ENCODE measurements at places on chromosomes 7 and 10.
A peak's percentile ranks its signal among the peaks of the same experiment; 100 is the strongest.

GRCh38 chr10:71989661-71990454 lies 25.7 kb downstream of the CHST3 start:
- DNase-seq, result no peak

GRCh38 chr7:93958651-93959050 lies 37.1 kb downstream of the GNG11 start:
- DNase-seq, result no peak

DNA sequence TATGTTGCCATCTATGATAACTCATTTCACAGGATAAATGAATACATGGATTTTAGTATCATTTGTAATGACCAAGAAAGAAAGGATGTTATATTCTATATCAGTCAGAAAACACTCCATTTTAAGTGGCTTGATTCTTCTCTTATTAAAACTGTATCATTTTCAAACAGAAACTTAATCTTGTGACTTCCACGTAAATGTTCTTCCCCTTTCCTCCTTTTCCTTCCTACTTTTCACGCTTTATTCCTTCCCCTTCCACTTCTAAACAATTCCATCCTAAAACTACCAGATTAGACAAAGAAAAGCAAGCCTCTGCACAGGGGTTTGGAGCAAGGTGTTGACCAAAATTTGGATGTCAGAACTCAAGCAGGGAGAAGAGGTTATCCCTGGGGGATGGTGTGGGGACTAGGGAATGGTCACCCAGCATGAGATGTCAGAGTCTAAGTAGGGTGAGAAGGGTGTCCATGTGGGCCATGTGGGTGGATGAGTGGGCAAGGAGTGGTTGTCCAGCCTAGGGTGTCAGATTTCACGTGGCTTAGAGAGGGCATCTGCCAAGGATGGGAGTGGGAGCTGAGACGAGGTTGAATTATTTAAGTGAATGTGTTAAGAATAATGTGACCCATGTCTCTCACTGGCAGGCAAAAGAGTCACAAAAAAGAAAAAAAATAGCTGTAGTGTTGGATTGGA lies 5.0 kb upstream of the GSAP start:
- no peak for DNase-seq

DNA sequence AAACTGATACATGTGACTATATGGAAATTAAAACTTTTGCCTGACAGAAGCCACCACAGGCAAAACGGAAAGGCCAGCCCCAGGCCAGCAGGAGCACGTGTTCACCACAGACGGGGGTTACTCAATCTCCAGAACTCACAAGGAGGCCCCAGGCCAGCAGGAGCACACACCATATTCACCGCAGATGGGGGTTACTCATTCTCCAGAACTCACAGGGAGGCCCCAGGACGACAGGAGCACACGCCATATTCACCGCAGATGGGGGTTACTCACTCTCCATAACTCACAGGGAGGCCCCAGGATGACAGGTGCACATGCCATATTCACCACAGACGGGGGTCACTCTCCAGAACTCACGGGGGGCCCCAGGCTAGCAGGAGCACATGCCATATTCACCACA lies 61.5 kb downstream of the NKX6-2 start:
- no peak for DNase-seq

DNA sequence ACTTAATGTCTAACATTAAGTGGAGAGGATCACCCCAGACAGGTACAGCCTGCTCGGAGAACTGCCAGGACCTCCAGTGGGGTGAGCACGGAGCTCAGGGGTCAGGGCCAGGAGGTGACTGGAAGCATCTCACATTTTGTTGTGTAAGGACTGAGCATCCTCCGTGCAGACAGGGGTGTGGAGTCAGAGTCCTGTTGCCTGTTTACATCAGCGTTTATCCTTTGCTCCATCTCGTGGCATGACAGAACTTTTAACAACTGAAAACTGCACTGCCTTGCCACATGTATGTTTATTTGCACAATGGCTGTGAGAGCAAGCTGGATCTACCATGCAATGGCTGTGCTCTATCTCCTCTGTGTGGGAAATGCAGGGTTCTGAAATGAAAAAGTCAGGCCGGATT lies 175.4 kb upstream of the AKR1E2 start:
- DNase-seq, result no peak

DNA sequence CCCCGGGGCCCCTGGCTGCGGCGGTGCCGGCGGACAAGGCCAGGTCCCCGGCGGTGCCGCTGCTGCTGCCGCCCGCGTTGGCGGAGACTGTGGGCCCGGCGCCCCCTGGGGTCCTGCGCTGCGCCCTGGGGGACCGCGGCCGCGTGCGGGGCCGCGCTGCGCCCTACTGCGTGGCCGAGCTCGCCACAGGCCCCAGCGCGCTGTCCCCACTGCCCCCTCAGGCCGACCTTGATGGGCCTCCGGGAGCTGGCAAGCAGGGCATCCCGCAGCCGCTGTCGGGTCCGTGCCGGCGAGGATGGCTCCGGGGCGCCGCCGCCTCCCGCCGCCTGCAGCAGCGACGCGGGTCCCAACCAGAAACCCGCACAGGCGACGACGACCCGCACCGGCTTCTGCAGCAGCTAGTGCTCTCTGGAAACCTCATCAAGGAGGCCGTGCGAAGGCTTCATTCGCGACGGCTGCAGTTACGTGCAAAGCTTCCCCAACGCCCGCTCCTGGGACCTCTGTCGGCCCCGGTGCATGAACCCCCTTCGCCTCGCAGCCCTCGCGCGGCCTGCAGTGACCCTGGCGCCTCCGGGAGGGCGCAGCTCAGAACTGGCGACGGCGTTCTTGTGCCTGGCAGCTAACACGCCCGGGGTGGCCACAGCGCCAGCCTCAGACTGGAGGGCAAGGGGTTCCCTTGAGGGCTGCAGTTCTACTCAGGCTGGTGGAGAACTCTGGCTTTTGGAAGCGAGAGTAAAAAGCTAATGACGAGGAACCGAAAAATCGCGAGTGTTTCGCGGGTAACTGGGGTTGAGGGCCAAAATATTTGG lies 804 bp downstream of the FRAT1 start:
- peak; percentile 82 for DNase-seq

DNA sequence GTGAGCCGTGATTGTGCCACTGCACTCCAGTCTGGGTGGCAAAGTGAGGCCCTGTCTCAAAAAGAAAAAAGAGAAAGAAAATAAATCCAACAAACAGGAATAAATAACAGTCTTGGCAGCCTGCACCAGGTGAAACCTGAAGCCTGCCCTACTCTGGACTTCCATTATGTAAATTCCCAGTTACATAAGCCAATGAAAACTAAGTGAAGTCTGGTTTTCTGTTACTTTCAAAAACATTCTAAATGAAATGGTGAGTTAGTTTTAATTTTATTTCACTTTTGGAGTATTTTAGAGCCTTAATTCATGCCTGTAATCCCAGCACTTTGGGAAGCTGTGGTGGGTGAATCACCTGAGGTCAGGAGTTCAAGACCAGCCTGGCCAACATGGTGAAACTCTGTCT lies 22.5 kb upstream of the HIBADH start:
- DNase-seq, result no peak

GRCh38 chr10:12184165-12184564 lies 11.5 kb downstream of the NUDT5 start:
- DNase-seq, result no peak

All from H1 (cell line).